ENCODE measurements at places on chromosomes 12 and 14.

DNA sequence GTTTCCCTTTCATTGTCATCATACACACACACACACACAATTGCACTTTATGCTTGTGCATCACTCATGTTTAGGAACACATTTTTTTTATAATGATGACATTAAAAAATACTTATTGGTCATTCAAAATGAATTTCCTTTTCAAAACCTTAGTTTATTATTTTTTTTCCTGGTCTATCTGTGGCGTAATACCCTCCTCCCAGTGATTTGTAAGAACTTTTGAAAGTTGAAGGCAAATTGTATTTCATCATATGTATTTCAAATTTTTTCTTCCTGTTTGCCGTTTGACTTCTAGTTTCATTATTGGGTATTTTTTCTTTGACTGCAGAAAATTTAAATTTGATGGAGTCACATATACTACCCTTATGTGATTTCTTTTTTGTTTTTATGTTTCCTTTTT is 2.5 kb upstream of the LRRK2 start:
- no peak for DNase-seq

DNA sequence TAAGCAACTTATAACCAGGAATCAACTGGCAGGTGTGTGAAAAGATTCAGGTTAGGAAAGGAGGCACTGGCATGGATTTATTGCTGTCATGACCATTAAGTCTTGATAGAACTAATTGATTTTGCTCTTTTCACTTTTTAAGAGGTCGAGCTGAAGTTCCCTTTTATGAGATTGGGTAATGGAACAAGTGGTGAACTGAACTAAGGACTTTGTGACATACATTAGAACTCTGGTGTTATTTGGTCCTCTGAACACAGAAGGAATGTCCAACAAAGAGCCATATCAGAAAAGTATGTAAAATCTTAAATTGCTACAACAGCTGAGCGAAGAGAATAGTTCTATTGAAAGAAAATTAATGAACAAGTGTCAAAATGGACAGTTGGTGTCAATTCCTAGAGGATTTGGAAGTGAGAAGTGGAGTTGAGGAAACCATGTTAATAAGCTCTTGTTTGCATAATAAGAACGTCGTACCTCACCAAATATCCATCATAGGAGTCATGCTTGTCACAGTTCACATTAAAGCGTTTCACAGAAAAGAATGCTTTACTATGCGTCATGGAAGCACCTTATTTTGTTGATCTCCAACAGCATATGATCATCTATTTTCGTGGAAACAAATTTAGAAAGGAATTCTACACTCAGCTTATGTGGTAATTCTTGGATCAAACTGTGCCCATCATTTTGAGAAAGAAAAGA is 8.4 kb upstream of the MYF6 start:
- no peak for DNase-seq

GRCh38 chr12:43237238-43237879 is 314.6 kb downstream of the ADAMTS20 start:
- DNase-seq: no peak

DNA sequence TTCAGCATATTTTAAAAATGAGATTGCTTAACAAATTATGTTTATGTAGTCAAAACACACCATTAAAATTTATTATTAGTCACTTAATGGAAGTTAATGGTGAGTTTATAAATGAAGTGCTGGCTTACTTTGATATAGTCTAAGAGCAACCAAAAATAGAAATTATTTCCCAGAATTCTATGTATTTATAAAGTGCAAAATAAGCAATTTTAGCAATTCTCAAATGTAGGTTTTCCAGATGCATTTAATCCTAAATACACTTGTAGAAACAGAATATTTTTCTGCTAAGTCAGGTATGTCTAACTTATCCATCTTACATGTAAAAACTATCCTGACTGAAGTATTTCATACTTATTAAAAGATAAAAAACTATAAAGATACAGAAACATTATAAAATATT is 11.2 kb downstream of the LMO3 start:
- DNase-seq: no peak

- no peak for DNase-seq
These were observed 902 bp downstream of the EML5 start for GRCh38 chr14:88791629-88792472.

DNA sequence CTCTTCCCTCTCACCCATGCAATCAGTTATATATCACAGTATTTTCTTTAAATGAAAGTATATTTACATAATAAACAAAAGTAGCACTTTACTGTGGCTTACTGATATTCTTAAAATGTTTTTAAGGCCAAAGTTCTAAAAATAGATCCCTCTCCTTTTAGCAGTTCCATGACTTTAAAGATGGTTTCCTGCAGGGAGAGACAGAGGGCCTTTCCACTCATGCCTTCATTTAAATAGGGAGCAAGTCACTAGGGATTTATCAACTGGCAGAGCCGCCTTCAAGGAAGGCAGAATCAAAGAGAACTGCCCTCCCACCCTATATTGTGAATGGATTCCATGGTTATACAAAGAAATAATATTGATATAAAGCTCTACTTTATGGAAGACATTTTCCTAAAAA is 55.5 kb downstream of the DUSP16 start:
- no peak for DNase-seq

- no peak for DNase-seq
These were observed 49.1 kb upstream of the ANO4 start for GRCh38 chr12:100745378-100746071.

- no peak for DNase-seq
These were observed 215.4 kb upstream of the NAV3 start for GRCh38 chr12:77615332-77615731.

GRCh38 chr12:56914256-56914655 is 20.0 kb downstream of the SDR9C7 start:
- no peak for DNase-seq

GRCh38 chr14:70655110-70655826 is 13.6 kb downstream of the TTC9 start:
- DNase-seq: peak; percentile 57

- no peak for DNase-seq
These were observed 3.4 kb downstream of the ASCL1 start for GRCh38 chr12:102960766-102961465.

DNA sequence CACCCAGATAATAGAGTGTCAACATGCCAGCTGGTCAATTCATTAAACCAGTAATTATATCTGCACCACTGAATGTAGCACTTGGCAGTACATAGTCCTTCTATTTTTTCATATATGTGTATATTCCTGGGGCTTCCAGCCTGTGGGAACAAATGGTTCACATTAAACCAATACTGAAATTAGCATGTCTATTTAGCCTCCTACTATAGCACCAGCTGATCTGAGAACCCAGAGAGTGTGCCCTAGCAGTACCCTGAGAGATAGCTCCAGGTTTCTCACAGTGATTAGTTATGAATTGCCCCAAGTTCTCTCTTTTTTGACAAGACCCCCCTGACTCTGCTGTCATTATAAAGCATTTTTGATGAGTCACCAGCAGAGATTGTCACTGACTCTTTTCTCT is 1097.3 kb upstream of the FLRT2 start:
- DNase-seq: no peak

GRCh38 chr14:24283796-24284460 is 12.5 kb upstream of the RABGGTA start:
- no peak for DNase-seq

DNA sequence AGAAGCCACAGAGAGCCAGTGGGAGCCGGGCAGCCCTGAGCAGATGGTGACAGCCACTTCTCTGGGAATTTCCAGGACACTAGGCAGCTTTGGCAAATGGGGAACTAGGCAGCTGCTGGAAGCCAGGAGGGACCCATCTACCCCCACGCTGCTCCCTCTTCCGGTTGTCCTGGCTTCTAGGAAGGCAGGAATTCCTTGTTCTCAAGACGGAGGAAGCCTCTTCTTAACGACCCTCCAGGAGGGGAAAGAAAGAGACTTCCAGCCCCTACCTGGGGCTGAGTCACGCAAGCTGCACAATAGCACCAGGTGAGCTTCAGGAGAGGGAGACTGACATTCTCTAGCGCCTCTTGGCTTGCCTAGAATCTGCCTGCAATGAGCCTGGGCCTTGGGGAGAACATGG is 141.5 kb downstream of the ANO2 start:
- DNase-seq: no peak

DNA sequence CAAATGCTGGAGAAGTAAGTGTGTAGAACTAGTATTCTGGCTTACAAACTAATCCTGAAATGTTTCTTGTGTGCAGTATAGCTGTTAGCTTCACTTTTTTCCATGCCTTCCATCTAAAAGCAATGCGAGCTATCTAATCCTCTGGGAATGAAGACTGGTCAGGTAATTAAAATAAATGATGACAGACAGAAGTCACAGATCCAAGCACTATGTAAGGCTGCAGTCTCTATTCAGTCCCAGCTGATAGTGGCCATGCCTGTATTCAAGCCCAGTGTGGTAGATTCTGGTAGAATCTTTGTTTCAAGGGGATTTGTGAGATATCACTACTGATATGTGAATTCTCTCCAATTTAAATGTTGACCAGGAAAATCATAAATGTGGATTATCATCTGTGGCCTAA is 637.2 kb downstream of the TMTC2 start:
- no peak for DNase-seq

- no peak for DNase-seq
These were observed 1.5 kb downstream of the ATP2B1 start for GRCh38 chr12:89706986-89707702.

DNA sequence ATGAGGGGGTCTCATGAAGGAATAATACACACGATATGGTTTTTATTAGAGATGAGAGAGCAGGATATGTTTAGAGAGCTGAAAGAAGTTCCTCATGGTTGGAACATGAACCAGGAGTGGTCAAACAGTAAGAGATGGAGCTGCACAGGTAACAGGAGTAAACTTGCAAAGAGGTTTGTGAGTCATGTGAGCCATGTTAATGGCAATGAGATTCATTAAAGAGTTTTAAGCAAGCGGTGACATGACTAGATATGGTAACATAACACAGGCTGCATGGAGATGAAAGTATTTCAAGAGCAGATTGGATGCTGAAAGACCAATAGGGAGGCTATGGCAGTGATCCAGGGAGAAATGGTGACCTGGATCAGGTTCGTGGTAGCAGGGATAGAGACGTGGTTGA is 62.6 kb upstream of the SSTR1 start:
- no peak for DNase-seq

DNA sequence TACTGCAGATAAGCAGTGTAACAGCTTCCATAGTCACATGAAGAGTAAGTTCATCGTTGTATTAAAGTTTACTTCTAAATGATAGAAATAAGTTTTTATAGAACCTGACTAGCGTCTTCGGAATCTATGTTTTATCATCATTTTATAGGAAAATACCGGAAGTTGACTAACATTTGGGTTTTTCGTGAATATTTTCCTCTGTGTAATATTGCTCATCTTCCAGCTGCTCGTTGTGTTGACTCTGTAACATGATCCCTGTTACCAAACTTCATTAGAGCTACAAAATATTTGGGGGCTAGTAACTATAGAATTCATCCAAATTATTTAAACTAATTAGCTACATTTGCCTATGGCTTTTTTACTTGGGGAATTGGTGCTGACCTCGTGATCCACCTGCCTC is 37.2 kb downstream of the DDX51 start:
- DNase-seq: no peak

DNA sequence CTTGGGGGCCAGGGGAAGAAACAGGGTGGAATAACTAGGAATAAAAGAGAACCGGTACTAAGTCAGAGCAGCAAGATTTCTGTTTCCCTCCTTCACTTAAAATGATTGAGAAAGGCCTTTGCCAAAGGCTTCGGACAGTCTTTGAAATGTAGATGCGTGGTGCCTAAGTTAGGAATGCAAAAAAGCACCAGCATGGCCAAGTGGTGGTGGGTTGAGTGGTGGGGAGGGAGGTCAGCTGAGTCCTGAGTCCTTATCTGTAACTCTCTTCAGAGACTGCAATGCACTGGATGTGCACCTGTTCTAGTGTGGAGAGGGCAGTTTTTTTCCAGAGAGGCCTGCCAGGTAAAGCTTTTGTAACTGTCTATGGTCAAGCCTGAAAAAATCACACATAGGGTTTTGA is 919.9 kb downstream of the FSCB start:
- DNase-seq: no peak

GRCh38 chr12:117311-117710 is 50.7 kb downstream of the IQSEC3 start:
- no peak for DNase-seq

DNA sequence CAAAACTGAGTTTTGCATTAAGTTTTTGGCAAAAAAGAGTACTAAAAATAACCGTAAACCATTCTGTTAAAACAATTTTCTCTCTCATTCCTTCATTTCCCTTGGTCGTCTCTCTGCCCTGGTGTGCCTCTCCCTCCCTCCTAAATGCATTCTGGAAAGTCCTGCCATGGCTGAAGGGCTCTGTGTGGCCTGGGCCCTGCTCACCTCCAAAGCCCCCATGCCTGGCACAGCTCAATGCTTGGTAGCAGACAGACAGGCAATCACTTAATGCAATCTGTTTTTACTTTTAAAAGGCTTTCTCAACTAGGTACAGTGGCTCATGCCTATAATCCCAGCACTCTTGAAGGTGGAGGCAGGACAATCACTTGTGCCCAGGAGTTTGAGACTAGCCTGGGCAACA is 47.8 kb downstream of the CDC42BPB start:
- no peak for DNase-seq

- DNase-seq: no peak
These were observed 52.5 kb upstream of the DDX11 start for GRCh38 chr12:31021181-31021580.

DNA sequence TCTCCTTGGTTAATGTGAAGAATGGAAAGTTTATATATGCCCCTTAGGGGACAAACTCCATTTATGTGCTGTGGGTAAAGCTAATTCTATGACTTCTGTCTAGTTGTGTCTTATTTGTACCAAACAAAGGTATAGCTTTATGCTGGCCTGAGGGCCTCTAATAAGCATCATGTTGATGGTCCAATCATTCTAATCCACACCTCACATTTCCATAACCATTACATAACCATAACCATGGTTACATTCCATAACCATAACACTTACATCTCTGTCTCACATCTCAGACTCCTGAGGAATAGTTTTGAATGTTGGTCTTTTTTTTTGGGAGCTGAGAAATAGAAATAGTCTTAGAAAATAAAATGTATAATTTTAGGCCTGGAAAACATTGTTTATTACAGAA is 1097.1 kb downstream of the FLRT2 start:
- DNase-seq: no peak

DNA sequence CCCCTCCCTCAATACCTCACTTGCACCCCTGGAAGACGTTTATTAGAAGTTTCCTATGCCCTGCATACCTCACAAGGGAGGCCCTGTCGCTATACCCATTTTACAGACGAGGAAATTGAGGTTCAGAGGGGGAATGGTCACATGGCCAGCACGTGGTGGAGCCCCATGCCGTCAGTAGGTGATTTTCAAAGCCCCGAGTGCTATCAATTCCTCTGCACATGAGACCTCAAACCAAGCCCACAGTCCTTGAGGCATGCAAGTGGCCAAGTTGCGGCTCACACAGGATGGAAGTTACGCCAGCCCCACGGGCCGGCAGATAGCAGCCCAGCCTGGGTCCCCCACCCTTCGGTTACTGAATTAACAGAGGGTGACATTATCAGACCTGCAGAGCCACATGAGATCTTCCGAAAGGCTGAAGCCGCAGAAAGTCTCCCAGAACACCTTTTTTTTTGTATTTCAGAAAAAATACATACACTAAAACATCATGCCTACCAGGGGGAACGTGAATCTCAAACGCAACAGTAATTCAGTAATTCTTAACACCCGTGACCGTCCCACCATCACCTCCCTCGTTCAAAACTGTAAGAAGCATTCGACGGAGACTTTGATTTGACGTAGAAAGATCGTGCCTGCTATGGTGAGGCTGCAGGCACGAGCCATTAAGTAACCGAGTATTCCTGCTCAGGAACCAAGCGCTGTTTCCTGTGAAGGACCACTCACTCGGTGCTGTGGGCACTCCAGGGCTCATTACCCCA is 129.0 kb downstream of the RFLNA start:
- DNase-seq: no peak

All from T-helper 9 cell (primary cell).